Kidney epithelial cell (primary cell): ENCODE measurements at places on chromosomes 2 and 18. TPM values are rescaled to one million over a fixed set of nuclear protein-coding genes. Genes with fewer than 3 reads are reported as not detected.

The CHRND gene
- not detected in 2 replicates for total RNA-seq

The TAF4B gene
- 6.9 and 9.5 TPM in 2 replicates for total RNA-seq

The SKA1 gene
- 4.1 and 5.1 TPM in 2 replicates for total RNA-seq

DNA sequence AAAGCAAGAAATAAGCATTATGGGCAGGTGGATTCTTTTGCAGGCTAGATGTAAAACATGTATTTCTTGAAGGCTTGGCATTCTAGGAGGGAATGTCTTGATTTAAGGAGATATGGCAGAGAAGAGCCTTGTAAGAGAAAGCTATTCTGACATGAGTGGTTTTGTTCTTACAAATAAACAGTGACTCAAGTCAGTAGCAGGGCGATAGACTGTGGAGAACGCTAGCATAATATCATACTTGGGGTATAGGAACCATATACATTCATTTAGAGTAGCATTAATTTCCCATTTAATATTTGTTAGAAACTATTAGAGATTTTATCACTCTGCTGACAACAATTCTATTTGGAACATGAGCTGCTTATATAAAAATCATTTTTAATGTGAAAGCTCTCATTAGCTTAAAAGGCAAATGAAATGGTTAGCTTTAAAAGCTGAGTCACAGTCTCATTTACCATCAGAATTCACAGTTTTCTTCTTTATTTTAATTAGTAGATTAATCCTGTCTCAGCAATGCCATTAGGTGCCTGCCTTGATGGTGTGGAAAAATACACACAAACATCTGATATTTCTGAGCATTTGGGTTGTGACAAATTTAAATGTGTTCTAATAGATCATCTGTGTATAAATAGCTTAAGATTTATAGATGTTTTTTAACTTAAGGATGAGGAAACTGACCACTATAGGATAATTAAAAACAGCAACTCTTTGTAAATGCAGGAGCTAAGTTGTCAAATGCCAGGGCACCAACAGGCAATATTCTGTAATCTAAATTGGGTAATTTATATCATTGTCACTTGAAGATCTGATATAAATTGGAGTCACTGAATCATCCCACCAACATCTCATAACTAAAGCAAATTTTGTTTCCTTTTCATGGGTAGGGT, 276.7 kb downstream of the PLCL1 start:
- no peak for DNase-seq

- DNase-seq = no peak
These were observed at the start of gene EVX2 for GRCh38 chr2:176083796-176084261. EVX2 (minus strand) TSS chr2:176083962; CDS start chr2:176083776, 186 bp downstream.
